ENCODE measurements at places on chromosomes 4 and X.

DNA sequence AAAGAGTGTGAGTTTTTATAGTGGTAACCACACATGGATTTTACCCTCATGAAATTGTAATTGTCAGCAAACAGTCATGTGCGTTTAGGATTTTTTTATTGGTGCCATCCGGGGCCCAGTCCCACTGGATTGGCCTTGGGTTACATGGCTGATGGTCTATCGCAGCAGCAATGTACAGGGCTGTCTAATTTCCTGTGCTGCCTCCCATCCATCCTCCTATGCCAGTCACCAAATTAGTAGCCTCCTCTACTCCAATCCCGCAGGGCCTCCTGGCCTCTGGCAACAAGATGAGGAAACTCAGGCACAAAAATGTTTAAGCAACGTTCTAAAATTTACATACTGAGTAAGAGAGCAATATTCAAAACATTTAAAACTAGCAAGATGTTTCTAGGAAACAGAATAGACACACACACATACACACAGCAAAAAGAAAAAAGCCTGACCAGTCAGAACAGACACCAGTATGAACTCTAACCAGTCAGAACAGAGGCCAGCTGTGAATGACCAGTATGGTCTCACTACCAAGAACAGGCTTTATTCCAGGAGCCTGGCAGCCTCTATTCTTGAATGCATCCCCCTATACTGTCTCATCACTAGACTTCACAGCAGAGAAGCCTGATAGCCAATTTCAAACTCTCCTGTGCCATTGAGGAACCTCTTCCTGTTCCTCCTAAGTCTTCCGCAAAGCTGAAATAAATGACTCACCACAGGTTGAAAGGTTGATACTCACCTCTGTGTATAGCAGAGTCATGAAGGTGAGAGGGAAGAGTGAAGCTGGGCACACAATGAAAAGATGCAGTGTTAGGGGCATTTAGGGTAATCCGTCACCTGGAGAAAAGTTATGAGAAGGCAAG is 42.6 kb downstream of the CHRNA9 start:
- DNase-seq, result no peak

DNA sequence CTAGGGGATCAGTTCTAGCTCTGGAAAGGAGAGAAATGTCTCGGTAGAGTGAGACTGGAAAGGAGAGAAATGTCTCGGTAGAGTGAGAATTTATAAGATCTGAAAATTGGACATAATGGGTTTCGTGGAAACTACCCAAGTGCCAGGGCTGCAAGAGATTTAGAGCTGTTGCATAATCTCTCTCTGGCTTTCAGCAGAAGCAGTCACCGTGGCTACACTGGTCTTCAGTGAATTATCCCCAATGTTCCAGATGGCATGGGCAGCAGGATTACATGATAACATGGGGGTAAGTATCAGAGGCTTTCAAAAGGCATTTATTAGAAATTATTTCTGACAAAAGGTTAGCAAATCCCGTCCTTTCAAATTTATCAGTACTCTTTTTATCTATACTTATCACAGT is 435.5 kb downstream of the NKX6-1 start:
- DNase-seq, result no peak

DNA sequence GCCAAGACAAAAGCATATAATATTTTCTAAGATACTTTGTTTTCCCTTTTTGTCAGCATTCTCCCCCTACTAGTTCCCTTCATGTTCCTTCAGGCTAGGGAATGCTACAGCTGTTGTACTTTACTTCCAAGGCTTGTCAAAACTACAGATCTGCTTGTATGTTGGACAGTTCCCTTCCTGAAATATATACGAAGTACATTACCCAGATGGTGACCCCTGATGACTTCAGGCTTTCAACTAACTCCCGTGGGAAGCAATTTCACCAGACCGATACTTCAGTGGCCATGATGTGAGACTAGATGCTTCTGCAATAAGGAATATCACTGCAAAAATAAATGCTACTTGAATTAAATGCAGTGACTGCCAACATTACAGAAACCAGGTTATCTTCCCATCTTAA is 332.8 kb downstream of the SH2D1A start:
- no peak for DNase-seq

- no peak for DNase-seq
Observed at GRCh38 chr4:151043803-151044515, 28.9 kb upstream of the LRBA start.

DNA sequence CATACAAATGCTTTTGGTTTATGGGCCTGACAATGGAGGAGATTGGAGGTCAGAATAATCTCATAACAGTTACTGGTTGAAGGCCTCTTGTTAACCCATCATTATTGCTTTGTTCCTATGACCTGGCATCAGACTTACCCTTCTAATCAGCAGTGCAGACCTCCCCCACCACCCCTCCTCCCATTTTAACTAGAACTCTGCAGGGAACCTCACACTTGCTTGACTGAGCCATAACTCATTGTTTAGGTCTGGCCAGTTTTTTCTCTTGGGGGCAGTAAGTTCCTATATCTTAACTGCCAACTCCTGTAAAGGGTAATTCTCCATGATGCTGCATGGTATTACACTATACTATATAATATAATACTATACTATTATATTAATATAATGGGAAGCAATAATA is 609.3 kb downstream of the IL1RAPL1 start:
- no peak for DNase-seq

DNA sequence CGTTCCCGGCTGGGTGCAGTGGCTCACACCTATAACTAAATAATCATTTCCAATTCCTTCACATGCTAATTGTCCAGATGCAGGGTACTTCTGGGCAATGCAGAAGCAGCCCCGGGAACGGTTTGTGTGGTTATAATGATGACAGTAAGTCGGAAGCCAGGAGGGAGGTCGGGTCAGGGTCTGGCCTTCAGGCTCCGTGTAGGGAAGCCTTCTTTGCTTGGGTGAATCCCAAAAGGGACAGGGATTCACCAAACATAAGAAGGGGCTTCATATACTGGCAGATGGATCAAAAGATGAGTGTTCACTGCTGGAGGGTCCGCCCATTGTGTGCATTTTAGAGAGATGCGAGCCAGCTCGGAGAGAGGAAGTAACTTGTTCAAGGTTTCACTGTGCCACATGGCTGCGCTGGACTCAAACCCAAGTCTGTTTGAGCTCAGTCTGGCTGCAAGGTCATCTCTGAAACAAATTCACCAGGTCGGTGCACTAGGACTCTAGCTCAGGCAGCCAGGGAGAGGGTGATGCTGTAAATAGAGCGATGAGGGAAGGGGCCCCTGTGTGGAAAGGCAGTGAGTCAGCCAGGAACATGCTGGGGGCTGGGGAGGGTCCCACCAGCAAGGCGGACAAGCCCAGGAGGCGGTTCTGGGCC is 4.8 kb upstream of the KIAA0232 start:
- DNase-seq, result no peak

DNA sequence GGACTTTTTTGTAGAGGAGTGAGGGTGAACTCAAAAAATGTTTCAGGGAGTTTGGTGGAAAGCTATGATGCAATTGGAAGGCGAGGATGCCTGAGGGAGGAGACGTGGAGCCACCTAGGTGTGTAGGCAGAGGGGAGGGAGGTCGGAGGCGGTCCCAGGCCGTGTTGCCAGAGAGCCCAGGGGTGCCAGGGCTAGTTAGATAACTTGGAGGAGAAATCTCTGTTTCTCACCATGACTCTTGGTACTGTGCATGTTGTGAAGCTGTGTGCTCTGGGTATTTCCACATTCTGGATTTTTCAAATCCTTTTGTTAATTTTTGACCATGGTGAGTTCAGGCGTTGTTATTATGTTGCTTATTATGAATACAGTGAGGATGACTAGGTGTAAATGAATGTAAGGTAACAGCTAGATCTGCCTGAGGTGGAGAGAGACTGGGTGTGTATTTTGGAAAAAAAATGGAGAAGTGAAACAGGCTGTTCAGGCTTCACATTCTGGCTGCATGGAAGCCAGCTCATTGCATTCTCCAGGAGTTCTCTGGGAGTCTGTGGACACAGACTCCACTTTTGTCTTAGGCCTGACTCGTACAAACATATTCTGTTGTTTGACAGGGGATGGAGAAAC is 4.5 kb downstream of the RAB9A start:
- no peak for DNase-seq

DNA sequence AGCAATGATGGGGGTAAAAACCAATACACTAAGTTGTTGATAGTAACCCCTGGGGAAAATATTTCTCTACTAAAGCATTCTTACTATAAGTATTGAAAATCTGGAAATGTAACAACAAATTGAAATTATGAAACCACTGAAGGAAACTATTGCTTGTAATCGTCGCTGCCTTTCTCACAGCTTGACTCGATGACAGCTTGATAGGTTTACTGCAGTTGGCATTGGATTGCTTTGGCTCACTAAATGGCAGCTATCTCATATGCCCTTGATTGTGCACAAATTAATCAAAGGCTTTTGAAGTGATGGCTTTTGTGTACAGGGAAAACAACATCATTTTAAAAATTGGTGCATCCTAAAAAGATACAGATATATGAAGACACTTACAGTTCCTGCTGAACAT is 419.6 kb upstream of the TENM3 start:
- DNase-seq, result no peak

DNA sequence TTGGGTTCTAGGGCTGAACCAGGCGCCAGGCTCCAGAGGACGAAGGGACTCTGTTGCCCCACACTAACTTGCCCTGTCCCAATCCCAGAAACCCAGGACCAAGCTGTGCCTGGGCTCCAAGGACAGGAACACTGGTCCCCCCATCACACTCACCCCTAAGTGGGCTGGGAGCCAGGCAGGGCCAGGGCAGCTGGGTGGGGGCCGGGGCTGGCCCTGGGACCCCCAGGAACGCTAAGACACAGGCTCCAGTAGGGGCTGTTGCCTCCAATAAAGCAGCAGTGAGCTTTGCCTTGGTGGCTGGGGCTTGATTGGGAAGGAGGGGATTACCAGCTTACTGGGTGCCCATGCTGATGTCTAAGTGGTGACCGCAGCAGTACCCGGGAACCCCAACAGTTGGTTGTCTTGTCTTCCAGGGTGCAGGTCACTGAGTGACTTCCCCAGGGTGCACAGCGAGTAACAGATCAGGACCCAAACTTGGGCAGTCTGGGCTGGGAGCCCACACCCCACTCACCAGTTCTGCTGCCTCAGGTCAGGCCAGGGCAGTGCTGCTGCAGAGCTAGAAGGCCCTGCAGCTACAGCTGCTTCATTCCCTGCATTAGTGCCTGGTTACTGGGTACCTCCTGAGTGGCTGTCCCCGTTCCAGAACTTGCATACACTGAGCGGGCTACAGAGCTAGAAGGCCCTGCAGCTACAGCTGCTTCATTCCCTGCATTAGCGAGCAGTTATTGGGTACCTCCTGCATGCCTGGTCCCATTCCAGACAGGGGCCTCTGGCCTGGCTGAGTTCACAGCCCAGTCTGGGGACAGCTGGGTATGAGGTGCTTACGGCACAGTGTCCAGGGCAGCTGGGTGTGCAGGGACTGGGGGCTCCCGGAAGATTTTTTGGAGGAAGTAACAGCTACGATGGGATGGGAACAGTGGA is 9.4 kb upstream of the ADD1 start:
- no peak for DNase-seq

DNA sequence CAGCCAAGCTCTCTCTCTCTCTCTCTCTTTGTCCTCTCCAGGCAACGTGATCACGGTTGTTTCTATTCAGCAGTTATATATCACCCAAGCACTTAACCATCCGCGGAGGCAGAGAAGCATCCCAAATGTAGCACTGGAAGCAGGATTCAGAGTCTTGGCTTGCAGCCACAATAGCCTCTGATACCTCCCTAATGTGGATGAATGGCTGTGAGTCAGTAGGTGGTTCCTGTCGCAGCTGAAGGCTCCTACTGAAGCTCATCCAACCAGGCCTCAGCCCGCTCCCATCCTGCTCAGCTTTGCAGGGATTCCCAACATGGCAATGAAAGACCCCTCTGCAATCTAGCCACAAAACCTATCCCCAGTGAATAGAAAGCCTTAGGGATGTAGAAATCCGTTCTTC is 5.1 kb downstream of the HS6ST2 start:
- DNase-seq, result peak; percentile 44

DNA sequence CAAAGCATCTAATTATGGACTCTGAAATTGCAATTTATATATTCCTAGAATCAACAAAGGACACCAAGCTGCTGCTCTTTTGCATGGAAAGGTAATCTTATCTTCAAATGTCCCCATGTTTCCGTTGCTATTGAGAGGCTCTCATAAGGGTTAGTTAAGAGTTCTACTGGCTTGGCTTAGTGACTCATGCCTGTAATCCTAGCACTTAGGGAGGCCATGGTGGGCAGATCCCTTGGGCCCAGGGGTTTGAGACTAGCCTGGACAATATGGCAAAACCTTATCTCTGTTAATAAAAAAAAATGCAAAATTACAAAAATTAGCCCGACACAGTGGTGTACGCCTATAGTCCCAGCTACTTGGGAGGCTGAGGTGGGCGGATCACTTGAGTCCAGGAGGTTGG is 93.4 kb upstream of the RAPGEF2 start:
- DNase-seq, result peak; percentile 9

DNA sequence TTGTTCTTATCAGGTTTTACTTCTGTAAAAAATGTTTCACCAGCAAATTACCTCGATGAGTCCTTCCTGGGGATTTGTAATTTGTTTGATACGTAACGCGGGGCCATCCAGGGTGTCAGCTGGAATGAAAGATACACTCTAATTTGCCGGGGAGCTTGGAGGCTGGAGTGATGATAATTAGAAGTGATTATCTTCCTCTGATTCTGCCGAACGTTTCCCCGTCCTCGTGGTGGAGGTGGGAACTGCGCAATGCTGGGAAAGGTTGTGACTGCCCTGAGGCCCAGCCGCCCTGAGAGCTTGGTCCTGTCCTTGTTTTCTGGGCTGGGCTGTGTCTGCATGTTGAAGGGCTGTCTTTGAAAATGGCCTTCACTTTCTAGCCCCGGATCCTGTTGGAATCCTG is 48.0 kb downstream of the SORCS2 start:
- no peak for DNase-seq

- DNase-seq, result no peak
Observed at GRCh38 chrX:42673301-42673810, 104.6 kb downstream of the PPP1R2C start.

- DNase-seq, result no peak
Observed at GRCh38 chr4:95857761-95858160, 17.9 kb downstream of the PDHA2 start.

DNA sequence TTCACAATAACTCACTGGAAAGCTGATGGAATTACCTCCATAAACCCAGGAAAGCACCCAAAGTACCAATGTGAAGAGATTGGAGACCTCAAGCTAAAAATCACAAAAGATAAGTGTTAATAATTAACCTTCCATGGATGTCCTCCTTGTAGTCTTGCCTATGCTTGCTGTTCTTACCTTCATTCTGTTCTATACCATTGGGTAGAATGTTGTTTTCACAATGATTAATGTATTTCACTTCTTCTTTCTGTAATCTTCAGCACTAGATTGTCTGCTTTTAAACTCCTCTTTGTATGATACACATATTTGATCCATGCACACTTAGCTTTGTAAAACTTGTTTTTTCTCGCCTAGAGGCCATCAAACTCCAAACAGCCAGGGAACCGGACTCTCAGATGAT is 570.3 kb downstream of the RAPGEF2 start:
- no peak for DNase-seq

DNA sequence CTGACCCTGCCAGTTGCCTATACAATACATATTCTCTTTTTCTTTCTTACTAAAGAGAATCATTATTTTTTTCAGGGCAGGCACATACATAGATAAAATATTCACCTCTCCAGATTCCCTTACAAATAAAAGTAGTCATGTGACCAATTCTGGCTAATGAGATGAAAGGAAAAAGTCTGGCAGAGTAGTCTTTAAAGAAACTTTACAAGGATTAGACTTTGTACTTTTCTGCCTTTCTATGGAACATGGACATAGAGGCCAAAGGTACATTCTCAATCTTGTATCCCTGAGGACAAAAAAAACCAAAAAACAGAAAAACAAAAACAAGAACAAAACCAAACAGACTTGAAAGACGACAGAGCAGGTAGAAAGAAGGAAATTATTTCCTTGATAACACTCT is 75.6 kb downstream of the DCK start:
- no peak for DNase-seq

Measured in DMS153 (cell line).